Non-pigmented ciliary epithelial cell (primary cell): ENCODE measurements at places on chromosomes 16 and 17.

DNA sequence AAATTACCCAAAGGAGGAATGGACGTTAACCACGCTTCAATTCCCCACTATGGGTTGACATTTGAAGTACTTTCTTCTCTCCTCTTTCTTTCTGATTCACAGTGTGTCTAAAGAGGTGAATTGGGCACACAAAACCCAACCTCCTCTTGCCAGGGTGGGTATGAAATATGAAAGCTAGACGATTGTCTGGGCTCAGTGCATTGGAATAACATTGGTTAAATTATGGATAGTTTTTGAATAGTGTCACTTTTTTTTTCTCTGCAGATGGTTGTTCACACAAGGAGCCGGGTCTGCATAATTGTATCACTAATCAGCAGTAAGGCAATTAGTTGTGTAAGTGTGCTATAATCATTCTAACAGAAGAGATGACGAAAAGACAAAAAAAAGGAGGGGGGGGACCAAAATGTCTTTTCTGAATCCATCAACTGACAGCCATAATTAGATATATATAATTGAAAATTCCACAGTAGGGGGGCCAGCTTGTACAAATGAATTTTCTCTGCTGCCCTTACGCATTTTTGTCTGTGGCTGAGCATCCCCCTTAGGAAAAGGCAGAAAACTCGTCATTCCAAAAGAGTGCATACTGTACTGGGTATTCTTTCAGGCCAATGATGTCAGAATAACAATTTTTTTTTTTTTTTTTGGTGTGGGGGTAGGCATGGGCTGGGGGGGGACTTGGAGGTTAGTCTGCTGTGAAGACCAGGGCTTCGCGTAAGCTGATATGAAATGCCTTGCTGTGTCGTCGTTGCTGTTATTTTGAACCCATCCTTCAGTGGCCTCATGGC lies 307.5 kb upstream of the SALL1 start:
- DNase-seq: no peak

DNA sequence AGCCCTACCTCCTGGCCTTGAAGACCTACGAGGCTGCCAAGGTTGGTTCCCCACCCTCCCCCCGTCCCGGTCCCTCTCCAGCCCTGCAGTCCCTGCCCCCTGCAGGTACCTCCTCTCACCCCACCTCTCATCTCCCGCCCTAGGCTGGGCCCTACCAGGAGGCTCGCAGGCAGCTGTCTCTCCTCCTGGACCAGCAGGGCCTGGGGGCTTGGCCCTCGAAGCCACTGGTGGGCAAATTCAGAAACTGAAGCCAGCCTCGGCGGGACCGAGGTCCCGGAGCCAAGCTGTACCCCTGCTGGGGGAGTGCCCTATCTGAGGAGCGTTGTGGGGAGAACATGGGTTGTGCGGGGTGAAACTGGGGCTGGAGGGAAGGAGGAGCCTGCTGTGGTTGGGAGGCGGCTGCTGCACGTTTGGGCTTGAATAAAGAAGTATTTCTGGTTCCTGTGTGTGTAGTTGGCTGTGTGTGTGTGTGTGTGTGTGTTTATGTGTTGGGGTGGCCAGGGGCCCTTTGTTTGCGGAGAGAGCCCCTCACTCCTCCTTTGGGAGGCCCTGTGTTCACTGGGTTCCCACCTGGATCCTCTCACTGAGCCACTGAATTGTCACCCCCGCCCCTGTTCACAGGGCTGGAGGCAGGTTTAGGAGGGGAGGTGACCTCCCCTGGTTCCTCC lies 5.9 kb downstream of the ADAD2 start:
- DNase-seq: no peak

- DNase-seq: no peak
These were observed 6.2 kb downstream of the EPN3 start for GRCh38 chr17:50538549-50539410.

- DNase-seq: no peak
These were observed 79.4 kb downstream of the CCDC182 start for GRCh38 chr17:57665696-57666095.

GRCh38 chr16:88830258-88830657 lies 18.5 kb upstream of the APRT start:
- DNase-seq: no peak

- DNase-seq: no peak
These were observed 66.3 kb upstream of the NACA2 start for GRCh38 chr17:61657338-61657737.

DNA sequence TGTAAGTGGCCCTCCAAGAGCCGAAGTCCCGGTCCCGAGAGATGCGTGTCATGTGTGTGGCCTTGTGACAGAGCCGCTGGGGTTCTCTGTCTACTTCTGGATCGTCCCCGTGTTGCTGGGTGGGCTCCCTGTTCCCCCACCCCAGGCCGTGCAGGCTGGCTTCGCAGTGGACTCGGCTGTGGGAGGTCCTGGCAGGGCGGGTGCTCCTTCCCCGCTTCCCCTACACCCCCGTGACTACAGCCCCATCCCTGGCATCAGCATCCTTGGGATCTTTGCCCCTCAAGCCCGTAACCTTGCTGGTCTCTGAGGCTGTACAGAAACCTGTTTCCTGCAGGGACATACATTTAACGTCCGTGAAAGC lies 136.3 kb downstream of the BANP start:
- DNase-seq: no peak

DNA sequence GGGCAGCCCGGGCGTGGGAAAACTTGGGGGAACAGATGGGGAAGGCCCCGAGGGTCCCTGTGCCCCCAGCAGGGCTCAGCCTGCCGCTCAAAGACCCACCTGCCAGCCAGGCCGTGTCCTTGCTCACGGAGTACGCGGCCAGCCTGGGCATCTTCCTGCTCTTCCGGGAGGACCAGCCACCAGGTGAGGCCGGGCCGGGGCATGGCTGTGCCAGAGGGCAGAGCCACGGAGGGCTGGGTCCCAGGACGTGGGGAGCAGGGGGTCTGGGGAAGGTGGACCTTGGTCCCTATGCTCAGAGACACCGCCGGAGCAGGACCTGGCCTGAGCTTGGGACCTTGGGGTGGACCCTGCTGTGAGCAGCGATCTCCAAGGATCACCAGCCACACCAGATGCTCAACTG lies 509 bp downstream of the ADAD2 start:
- DNase-seq: no peak

GRCh38 chr17:39605492-39606433 lies 2.0 kb downstream of the NEUROD2 start:
- no peak for DNase-seq

DNA sequence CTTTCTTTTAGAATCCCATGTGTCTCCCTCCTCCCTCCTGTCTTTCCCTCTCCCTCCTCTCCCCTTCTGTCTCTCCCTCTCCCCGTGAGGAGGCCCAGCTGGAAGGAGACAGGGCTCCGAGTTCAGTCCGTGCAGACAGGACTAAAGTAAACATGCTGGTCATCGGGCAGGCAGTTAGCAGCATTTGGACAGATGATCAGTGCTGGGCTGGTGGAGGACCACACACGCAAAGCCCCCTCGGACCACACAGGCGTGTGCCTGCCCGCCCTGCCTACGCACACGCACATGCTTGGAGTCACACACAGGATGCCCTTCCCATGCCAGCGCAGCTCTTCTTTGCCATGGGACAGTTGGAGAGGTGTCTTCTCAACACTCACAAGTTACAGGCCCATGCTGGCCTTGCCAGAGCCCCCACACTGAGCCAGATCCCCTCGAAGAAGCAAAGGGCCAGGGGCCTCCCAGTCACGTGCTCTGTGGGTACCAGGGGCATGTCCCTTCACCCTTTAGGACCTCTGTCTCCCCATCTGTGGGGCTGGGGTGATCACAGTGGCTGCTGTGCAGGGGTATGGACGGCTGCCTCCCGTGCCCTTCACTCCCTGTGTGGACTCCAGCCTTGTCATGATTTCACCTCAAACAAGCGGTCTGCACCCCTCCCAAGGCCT lies 215.7 kb upstream of the FOXF1 start:
- no peak for DNase-seq

- no peak for DNase-seq
These were observed 57.1 kb upstream of the KCNJ16 start for GRCh38 chr17:70017941-70018340.

DNA sequence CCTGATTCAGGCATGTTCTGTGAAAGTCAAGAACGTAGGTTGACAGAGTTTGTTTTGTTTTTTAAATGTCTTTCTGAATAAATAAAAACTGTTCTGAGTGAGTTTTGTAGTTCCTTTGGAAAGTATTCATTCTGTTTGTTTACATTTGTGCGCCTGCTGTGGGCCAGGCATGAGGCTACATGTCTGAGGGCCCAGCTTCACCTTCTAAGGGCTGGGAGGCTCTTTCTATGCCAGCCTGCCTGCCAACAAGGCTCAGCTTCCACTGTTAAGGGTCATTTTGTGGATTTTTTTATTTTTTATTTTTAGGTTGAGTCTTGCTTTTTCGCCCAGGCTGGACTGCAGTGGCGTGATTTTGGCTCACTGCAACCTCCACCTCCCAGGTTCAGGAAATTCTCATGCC lies 6.1 kb downstream of the WWOX start:
- no peak for DNase-seq

DNA sequence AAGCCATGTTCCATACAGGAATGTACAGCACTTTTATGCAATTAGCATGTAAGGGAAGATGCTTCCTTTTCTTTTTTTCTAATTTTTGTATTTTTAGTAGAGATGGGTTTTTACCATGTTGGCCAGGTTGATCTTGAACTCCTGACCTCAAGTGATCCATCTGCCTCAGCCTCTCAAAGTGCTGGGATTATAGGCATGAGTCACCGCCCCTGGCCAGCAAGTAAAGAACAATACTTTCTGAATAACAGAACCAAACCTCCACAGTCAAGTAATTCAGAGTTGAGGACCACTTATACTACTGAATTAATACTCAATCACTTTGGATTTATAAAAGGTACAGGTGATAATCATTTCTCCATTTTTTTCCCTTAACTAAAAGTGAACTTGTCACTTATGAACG lies 13.0 kb downstream of the C16orf87 start:
- no peak for DNase-seq

- no peak for DNase-seq
These were observed 11.0 kb downstream of the ZSCAN32 start for GRCh38 chr16:3389663-3390338.

GRCh38 chr16:764184-764750 lies 3.7 kb downstream of the MSLN start:
- no peak for DNase-seq
